Caki2 (cell line): ENCODE measurements at places on chromosomes 1 and 21. TPM values are rescaled to one million over a fixed set of nuclear protein-coding genes. Genes with fewer than 3 reads are reported as not detected.
A peak's percentile ranks its signal among the peaks of the same experiment; 100 is the strongest.

The TSPEAR gene
- not detected in 2 replicates for total RNA-seq

The IL12RB2 gene
- not detected in 2 replicates for total RNA-seq

DNA sequence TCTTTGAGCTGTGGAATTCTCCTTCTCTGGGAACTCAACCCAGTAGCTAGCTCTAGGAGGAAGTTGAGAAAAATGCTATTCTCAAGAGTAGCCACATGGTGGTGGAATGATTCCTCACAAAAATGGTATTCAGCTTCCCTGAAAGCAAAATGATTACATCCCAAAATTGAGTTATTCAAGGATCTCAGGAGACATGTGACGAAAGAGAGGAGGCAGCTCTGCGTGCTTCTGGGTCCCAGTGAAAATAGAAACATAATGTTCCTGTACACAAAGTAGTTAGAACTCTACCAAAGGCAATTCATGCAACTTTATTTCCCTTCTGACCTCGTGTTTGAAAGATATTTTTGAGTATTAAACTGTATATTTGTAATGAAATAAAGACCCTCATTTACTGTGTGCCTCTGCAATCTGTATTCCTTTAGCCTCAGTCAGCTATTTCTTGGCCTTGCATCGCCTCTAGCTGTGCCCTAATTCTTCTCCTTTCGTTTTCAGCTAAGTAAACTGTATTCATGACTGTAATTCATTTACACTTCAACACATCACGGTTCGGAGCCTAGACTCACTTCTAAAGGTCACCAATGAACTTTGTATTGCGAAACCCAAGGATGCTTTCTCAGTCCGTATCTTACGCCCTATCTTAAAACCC is 167.3 kb downstream of the FASLG start:
- DNase-seq, result peak; percentile 44

- no peak for DNase-seq
These were observed 23.1 kb upstream of the PDE4B start for GRCh38 chr1:65769636-65770035.

DNA sequence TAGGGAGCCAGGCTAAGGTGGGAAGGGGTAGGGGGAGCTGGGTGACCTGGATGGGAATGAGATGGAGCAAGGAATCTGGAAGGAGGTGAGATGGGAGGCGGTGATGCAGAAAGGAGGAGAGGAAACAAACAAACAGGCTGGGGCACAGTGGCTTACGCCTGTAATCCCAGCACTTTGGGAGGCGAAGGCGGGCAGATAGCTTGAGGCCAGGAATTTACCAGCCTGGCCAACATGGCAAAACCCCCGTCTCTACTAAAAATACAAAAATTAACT is 10.8 kb downstream of the CRABP2 start:
- DNase-seq, result no peak

DNA sequence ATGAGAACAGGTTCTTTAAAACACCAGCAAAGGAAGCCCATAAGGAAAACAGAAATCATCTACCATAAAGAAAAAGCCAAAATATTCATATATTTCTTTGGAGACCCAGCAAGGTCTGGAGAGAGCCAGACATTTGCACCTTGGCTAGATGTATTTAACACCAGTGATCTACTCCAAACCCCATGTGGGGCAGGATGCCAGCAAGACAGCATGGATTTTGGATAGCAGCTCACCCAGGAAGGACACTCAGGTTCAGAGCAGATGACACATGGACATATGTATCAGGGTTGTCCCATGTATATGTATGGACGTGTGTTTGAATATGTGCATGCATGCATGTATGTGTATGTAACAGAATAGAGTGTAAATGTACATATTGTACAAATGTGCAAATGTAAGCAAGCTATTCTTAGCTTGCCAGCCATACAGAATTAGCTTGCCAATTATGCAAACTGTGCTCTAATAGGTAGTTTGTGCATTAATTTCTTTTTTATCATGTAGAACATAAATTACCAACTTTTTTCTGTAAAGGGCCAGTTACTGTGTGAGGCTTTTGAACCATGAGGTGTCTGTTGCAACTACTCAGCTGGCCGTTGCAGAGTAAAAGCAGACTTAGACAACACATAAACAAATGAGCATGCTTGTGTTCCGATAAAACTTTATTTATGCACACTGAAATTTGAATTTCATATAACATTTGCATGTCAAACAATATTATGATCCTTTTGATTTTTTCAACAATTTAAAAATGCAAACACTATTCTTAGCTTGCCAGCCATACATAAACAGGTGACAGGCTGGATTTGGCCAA is 73.5 kb upstream of the KAZN start:
- DNase-seq, result no peak

GRCh38 chr1:182200025-182200812 is 138.7 kb upstream of the ZNF648 start:
- DNase-seq, result no peak

DNA sequence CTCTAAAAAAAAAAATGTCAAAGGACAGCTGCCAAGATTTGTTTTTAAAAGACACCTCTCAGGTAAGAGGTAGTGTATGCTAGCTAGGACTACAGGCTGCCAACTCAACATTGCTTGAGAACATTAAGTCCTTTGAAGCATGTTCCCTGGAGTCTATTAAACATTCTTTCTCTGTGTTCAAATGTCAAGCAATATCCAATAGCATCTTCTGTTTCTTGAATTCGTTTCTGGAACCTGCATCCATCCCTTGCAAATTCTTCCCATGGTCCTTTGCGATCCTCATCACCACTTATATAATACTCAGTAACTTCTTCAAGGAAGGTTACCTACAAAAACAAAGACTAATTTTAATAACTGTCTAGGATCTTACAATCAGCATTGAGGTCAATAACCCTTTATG is 5.6 kb downstream of the PPP1R15B start:
- no peak for DNase-seq

DNA sequence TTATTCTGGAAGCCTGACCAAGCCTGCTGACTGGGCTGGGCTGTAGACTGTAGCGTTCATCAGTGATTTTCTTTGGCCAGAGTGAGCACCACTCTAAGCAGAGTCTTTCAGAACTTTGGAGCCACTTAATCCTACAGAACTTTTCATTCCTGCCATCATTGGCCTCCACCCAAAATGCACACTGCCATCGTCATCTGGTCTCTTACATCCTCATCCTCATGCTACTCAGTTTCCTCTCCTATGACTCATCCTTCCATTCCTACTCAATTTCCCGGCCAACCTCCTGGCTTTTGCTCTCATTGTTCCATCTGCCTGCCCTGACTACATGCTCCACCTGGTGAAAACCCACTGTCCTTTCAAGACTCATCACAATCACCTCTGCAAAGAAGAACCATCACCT is 233.8 kb upstream of the USP25 start:
- DNase-seq, result no peak

DNA sequence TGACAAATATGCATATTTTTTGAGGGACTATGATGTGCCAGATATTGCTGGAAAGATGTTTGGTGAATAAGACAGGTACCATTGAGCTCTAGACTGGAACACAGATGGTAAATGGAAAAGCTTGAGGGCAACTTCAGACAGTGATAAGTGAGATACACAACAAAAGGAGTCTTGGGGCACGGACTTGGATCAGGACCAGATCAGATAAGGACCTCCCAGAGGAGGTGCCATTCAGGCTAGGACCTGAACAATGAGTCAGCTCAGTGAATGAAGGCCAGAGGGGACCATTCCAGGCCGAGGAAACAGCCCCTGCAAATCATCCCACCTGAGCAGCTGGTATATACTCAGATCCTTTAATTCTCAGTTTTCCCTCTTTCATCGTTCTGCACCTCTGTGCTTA is 1.8 kb upstream of the KCNJ15 start:
- DNase-seq, result no peak

GRCh38 chr1:18239671-18240070 is 132.1 kb downstream of the IGSF21 start:
- DNase-seq, result no peak

GRCh38 chr1:61130338-61131000 is 48.1 kb downstream of the NFIA start:
- no peak for DNase-seq

GRCh38 chr1:218633238-218633988 is 288.3 kb downstream of the TGFB2 start:
- DNase-seq, result no peak

DNA sequence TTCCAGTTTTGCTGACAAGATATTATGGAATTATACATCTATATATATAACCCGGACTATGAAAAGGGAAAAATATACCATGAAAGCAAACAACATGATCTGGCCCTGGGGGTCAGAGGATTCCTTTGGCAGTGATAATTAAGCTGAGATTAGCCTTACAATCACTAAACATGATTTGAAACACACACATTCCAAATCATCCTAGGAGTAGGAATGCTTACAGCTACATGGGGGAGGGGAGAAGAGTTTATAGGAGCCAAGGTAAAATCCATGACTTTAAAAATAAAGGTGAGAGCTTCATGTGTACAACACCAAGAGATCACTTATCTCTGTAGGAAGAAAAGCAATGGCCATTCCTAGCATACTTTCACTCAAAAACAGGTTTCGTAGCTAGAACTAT is 57.6 kb downstream of the AKT3 start:
- DNase-seq, result no peak

DNA sequence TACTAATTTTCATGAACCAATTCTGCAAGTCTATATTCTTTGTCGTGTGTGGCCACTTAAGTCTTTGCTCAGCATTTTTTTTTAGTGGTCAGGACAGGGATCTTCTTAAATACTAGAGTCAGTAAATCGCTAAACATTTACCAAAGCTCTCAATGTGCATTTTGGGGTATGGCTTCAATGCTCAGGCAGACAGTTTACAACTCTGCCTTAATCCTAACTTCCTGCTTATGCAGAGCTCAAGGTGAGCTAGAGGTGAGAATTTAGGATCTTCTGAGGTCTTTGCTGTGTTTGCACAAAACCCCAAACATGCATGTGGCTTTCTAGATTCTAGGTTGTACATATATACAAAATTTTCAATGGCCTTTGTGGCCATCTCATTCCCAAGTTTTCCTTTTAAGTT is 153.0 kb downstream of the DNM3 start:
- DNase-seq, result no peak

DNA sequence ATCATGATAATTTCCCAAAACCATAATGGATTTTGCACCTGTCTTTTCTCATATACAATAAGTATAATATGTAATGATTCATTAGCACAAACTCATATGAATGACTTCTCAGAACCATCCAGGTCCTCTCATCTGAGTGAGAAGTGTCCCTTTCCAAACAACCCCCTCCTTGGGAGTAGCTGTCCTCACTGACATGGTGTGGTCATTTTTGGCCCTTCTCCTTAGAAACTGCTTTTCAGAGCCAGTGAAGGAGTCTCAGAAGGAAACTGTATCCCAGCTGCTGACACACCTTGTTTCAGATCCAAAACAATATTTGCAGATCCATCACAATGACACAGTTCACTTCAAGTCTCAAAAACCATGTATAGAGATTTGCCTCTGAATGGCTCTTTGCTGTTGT is 95.5 kb downstream of the MIS18A start:
- no peak for DNase-seq

- peak; percentile 97 for DNase-seq
These were observed 18.0 kb downstream of the KIAA2013 start for GRCh38 chr1:11908095-11908675.

GRCh38 chr1:202585590-202585933 is 124.7 kb downstream of the SYT2 start:
- DNase-seq, result no peak
